ENCODE measurements at places on chromosomes 13 and 19.

DNA sequence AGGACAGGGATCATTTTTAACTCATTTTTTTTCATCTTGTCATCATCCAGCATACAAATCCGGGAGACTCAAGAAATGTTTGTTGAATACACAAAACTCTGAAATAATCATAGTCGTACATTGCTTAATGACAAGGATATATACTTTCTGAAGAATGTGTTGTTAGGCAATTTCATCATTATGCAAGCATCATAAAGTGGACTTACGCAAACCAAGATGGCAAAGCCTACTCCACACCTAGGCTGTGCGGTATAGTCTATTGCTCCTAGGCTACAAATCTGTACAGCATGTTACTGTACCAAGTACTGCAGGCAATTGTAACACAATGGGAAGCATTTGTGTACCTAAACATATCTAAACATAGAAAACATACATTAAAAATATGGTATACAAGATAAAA lies 264.1 kb downstream of the TSHZ3 start:
- DNase-seq: no peak

- no peak for DNase-seq
Measured at GRCh38 chr19:38564981-38565690, 52.6 kb downstream of the MAP4K1 start.

DNA sequence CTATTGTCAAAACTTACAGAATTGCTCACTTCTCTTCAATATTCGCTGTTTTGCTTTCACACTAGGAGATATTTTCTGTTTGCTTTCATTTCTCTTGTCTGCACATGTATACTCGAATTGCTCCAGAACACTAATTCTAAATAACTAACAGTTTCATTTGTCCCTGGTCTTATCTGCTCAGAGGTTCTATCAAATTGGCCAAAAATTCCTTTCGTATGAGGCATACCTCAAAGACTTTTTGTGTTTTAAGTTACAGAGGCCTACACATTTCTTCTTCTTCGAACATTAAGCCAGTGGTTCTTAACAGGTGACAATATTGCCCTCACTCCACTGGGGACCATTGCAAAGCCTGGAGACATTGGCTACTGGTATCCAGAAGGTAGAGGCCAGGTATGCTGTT lies 1314.6 kb downstream of the EFNB2 start:
- DNase-seq: no peak

DNA sequence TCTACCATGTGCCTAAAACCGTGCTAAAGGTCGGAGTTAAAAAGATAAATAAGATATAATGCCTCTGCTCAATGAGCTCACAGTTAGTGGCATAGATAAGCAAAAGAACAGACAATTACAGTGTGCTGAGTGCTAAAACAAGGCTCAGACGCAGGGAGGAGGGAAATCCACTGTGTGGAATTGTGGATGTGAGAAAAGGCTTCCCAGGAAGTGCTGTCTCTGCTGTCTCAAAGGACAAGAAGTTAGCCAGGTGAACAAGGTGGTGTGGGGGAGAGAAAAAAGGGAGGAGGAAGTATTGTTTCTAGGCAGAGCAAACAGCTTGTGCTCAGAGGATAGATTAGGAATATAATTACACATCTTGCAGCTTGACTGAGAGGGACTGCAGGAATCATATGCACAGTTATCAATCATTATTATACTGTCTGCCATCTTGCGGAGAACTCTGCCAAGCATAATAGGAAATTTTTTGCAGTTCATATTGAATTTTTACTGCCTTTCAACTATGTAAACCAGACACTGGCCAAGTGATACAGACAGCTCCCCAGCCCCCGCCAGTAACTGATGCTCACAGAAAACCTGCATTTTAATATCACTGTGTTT lies 9.3 kb downstream of the C13orf42 start:
- no peak for DNase-seq

- DNase-seq: no peak
Measured at GRCh38 chr13:20342311-20342710, 110.2 kb upstream of the GJB6 start.

DNA sequence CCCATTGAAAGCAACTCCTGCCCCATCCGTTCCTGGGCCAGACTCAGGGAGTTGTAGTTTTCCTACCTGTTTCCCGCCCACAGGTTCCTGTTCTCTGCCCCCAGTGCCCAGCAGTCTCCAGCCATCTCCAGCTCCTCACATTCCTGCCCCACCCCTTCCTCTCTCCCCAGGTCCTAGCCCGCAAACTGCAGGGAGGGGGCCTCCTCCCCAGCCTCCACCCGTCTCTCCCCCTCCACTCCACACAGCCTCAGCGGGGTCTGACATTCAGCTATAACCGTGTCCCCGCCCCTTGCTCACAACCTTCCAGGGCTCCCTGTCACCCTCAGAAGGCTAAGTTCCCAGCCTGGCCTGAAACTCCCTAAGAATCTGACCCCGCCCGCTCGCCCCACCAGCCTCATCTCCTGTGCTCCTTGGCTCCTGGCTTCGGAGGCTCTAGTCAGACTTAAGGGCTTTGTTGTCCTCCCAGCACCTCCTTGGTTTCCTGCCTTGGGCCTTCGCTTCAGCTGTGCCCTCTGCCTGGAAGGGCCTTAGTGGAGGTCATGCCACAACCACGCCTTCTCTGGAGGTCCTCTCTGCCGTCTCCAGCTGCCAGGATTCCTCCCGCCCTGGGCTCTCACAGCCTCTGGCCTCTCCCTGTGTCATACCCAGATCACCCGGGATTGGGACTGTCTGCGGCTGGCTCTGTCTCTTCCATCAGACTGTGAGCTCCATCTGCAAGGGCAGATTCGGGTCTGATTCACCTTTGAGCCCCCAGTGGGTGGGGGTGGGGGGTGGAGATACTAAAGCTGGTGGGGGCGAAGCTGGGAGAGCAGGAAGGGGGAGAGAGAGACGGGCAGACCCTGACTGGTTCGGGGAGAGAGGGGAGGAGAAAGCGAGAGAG lies 5.1 kb upstream of the SPACA6 start:
- DNase-seq: peak; percentile 84

- peak; percentile 86 for DNase-seq
Measured at GRCh38 chr19:10929402-10929794, 787 bp downstream of the TIMM29 start.

- DNase-seq: no peak
Measured at GRCh38 chr19:45469945-45470761, 2.4 kb downstream of the FOSB start.

DNA sequence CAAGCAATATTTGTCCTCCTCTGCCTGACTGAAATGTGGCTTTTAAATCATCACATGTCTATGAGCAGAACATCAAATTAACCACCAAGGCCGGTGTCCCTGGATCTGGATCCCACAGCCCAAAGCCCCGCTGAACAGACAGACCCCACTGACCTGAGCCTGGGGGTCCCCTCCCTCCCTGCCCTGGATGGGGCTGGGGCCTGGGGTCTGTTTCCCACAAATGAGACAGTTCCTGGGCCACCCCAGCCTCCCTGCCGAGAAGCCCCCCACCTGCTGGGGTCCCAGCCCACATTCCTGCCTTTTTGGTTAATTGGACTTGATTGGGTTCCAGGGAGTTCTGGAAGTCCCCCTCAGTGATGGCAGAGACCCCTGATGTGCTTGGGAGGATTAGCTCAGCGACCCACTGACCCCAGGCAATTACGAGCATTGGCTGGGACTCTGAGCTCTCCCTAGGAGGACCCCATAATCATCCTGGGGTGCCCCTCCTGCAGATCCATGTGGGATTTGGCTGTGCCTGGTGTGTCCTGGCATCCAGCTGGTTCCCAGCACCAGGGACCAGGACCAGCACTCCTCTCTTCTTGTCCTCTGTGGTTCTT lies 19.4 kb upstream of the CPAMD8 start:
- DNase-seq: no peak

GRCh38 chr19:33771384-33772101 lies 25.1 kb upstream of the KCTD15 start:
- peak; percentile 68 for DNase-seq

- no peak for DNase-seq
Measured at GRCh38 chr13:105679838-105680237, 855.6 kb downstream of the EFNB2 start.

GRCh38 chr13:98214707-98215106 lies 37.6 kb upstream of the RNF113B start:
- DNase-seq: no peak
